ENCODE measurements at places on chromosomes 2 and 18. TPM values are rescaled to one million over a fixed set of nuclear protein-coding genes. Genes with fewer than 3 reads are reported as not detected.
A peak's percentile ranks its signal among the peaks of the same experiment; 100 is the strongest.

GRCh38 chr2:76760367-76760704 is 761.8 kb downstream of the LRRTM4 start:
- H3K4me1 ChIP-seq, result no peaks in the 10 kb centered on the region
- no peak for DNase-seq
- no peaks in the 10 kb centered on the region for H3K36me3 ChIP-seq
- no peak overlapping the region for H3K27ac ChIP-seq

- peak; percentile 19 for DNase-seq
- no peaks in the 10 kb centered on the region for H3K36me3 ChIP-seq
- H3K27me3 ChIP-seq, result no peaks in the 10 kb centered on the region
- H3K4me3 ChIP-seq, result no peak overlapping the region
These were observed 88.3 kb downstream of the SOWAHC start for GRCh38 chr2:109702250-109702985.

GRCh38 chr2:46369783-46370182 is 72.6 kb downstream of the EPAS1 start:
- no peaks in the 10 kb centered on the region for H3K27me3 ChIP-seq
- no peak overlapping the region for H3K27ac ChIP-seq
- H3K4me3 ChIP-seq, result no peak overlapping the region
- H3K4me1 ChIP-seq, result peaks cover 9% of the 10 kb centered on the region
- peaks cover 5% of the 10 kb centered on the region for H3K36me3 ChIP-seq

DNA sequence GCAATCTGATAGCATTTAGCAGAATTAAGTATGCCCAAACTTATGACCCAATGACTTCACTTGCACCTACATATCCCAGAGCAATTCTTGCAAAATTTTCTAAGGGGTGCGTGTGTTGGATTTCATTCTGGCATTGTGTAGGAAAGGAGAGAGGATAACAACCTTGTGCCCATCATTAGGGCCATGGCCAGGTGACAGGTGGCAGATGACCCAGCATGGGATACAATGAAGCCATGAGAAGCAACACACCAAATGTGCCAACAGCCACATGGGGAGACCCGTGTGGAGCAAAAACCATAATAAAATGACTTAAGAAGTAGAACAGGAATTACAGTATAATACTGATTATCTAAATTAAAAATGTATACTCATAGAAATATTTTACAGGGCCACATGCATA is 166.9 kb upstream of the EPB41L3 start:
- no peak overlapping the region for H3K27ac ChIP-seq
- H3K4me1 ChIP-seq, result no peaks in the 10 kb centered on the region
- H3K27me3 ChIP-seq, result no peaks in the 10 kb centered on the region
- H3K36me3 ChIP-seq, result no peaks in the 10 kb centered on the region
- no peak for DNase-seq

DNA sequence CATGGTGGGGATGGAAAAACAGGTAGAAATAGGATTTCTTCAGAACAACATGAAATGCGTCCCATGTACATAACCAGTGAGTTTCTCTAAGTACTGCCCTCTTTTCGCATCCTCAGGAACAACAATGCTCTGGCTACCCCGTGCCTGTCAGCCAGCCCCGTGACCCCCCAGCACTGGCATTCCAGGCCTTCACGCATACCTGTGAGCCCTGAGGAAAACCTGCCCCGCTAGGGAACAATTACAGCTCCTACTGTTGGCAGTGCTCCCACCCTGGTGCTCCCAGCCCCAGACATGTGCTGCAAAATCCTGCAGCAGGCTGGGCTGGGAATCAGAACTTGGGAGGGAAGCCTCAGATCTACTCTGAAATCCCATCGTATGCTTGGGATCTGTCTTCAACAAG is 9.1 kb downstream of the SMAD7 start:
- no peaks in the 10 kb centered on the region for H3K27me3 ChIP-seq
- no peaks in the 10 kb centered on the region for H3K36me3 ChIP-seq
- DNase-seq, result no peak
- H3K27ac ChIP-seq, result peak overlapping the region; percentile 93
- H3K4me1 ChIP-seq, result no peaks in the 10 kb centered on the region

DNA sequence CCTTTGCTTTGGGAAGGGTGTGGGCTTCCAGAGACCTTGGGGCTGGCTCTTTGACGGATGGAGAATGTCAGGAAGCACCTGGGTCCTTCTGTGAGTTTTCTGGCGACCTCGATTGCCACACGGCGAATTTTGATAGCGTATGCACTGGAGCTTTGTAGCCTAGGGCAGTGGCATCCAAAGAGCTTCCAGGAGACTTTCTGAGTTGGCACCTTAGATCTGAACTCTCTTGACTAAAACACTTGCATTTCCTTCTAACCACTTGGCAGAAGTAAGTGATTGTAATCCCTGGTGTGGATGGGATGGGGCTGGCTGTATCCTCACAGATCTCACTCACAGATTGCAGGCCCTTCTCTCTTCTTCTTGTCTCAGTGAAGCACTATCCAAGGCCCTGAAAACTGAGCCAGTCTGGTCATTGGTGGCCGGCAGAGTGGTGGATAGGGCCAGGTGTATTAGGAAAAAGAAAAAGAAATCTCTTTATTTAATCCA is 7.8 kb downstream of the RNF144A start:
- H3K27ac ChIP-seq, result no peak overlapping the region
- H3K4me3 ChIP-seq, result no peak overlapping the region
- DNase-seq, result no peak
- H3K27me3 ChIP-seq, result no peaks in the 10 kb centered on the region

GRCh38 chr2:214328941-214329340 is 81.9 kb upstream of the VWC2L start:
- H3K36me3 ChIP-seq, result no peaks in the 10 kb centered on the region
- H3K27ac ChIP-seq, result no peak overlapping the region
- no peaks in the 10 kb centered on the region for H3K27me3 ChIP-seq
- DNase-seq, result no peak

DNA sequence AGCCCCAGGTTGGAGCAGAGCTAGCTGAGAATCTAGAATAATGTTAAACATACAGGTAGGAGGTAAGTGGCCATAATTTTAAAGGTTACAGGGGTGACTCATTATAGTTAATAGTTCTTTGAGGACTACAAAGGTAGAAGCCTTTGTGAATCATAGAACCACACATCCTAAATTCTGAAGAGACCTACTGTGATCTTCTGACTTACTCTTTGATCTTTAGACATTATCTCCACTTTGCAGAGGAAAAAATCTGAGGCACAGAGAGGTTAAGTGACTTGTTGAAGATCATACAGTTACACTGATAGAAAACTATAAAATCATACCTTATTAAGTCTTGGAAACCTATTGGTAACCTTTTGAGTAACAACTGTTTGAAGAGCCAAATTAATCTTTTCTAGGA is 1051.3 kb upstream of the NRXN1 start:
- no peaks in the 10 kb centered on the region for H3K4me1 ChIP-seq
- no peak overlapping the region for H3K27ac ChIP-seq
- H3K36me3 ChIP-seq, result no peaks in the 10 kb centered on the region
- no peaks in the 10 kb centered on the region for H3K27me3 ChIP-seq

- DNase-seq, result peak; percentile 68
- H3K27ac ChIP-seq, result peak overlapping the region; percentile 93
- H3K36me3 ChIP-seq, result no peaks in the 10 kb centered on the region
- H3K4me3 ChIP-seq, result peak overlapping the region; percentile 67
These were observed 652 bp downstream of the GPC1 start for GRCh38 chr2:240435948-240436682.

DNA sequence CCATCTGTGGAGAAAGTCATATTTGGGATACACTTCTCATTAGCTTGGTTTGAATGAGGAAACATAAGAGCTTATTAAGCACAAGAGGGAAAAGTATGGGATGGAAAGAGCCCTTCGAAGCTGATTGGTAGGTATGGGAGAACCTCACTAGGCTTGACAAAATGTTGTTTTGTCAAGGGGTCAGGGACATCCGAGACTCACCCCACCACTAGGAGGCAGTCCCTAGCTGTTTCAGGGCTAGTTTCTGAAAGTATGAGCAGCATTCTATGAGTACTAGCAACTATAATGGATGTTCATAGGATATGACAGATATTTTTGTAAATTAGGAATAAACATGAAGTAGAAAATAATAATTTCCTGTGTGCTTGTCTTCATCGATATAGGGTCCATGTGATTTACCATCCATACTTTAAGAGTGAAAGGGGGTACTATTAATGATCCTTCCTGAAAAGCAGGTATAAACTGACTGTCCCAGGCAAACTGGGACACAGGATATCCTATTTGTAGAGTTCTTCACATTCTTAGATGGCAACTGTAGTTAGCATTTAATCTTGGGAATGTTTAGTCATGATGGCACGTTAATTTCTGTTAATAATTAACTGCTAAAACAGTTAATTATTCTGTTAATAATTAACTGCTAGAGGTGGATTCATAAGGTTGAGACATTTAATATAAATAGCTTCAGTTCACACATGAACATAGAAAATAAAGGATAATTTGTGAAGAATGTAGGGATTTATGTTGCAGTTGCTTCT is 28.4 kb downstream of the OTX1 start:
- H3K36me3 ChIP-seq, result no peaks in the 10 kb centered on the region
- H3K4me3 ChIP-seq, result no peak overlapping the region

GRCh38 chr2:238848976-238849853 is 1.3 kb downstream of the TWIST2 start:
- H3K4me3 ChIP-seq, result peak overlapping the region; percentile 87
- H3K27me3 ChIP-seq, result peaks cover 4% of the 10 kb centered on the region
- no peaks in the 10 kb centered on the region for H3K36me3 ChIP-seq
- peak overlapping the region; percentile 96 for H3K27ac ChIP-seq

DNA sequence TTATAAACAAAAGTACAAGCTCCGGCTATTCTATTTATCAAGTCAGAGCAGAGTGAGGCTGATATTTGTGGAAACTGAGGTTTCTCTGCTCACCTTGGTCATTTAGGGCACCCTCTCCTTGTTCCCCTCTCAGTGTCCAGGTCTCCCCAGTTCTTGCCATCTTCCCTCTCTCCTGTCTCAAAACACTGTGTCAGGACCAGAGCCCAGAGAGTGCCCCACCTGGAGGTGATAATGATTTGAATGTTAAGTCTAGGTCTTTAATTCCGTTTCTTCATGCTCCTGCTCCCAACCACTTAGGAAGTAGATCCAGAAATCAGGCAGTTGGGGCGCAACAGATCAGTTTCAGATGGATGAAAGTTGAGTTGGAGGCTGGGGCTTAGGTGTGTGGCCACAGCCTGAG is 9.2 kb upstream of the ADCY3 start:
- H3K27me3 ChIP-seq, result no peaks in the 10 kb centered on the region
- H3K27ac ChIP-seq, result no peak overlapping the region
- peaks cover 11% of the 10 kb centered on the region for H3K4me1 ChIP-seq
- no peak overlapping the region for H3K4me3 ChIP-seq
- DNase-seq, result no peak

- peaks cover 73% of the 10 kb centered on the region for H3K4me1 ChIP-seq
These were observed 19.1 kb downstream of the RAMP1 start for GRCh38 chr2:237878321-237879057.

The STK36 gene
- 4.2 TPM for polyA plus RNA-seq

The NEU4 gene
- 39.1 TPM for polyA plus RNA-seq

The INPP5D gene
- 4.2 TPM for polyA plus RNA-seq

The ACVR1C gene
- 2.4 TPM for polyA plus RNA-seq

The TTR gene
- polyA plus RNA-seq, result 0.31 TPM

The APOB gene
- polyA plus RNA-seq, result not detected

The WNT6 gene
- polyA plus RNA-seq, result not detected

The NTSR2 gene
- not detected for polyA plus RNA-seq

All from sigmoid colon (tissue), 7 donors.